ENCODE measurements at places on chromosomes 6 and 20.

DNA sequence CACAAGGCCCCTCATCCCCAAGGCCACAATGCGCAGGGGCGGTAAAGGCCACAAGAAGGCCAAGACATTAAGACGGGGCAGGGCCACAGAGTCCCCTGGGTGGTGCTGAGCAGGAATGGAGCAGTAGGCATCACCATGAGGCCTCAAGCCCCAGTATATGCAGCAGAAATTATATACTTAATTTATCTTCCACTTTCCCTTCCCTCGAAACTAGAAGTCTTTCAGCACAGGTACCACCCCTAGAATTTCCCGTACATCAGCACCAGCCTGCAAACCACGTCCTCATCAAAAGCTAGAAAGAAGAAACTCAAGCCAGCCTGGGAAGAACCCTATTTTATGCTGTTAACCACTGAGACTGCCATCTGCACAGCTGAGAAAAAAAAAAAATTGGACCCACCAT is 89.4 kb downstream of the PLG start:
- DNase-seq = no peak

- DNase-seq = no peak
Observed at GRCh38 chr6:28545955-28546354, 20.3 kb downstream of the GPX5 start.

DNA sequence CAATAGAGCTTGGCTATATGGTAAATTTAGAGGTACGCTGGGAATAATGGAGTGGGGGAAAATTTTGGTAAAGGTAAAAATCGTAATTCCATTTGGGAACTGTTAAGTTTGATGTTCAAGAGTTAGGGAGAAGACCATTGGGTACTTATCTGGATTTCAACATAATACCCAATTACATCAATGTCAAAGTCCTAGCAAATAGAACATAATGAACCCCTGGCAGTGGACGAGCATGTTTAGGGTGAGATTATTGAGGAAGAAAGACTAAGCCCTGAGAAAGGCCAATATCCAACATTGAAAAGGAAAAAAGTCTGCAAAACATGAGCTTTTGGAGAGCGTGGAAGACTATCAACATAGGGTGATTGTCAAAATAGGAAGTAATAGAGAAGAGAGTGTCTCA is 106.6 kb downstream of the TSHZ2 start:
- DNase-seq = no peak

- DNase-seq = no peak
Observed at GRCh38 chr6:133376743-133377142, 135.6 kb downstream of the EYA4 start.

GRCh38 chr6:158558415-158559306 is 1.2 kb upstream of the TMEM181 start:
- DNase-seq = no peak

GRCh38 chr6:45921691-45922281 is 93.9 kb downstream of the CLIC5 start:
- no peak for DNase-seq

DNA sequence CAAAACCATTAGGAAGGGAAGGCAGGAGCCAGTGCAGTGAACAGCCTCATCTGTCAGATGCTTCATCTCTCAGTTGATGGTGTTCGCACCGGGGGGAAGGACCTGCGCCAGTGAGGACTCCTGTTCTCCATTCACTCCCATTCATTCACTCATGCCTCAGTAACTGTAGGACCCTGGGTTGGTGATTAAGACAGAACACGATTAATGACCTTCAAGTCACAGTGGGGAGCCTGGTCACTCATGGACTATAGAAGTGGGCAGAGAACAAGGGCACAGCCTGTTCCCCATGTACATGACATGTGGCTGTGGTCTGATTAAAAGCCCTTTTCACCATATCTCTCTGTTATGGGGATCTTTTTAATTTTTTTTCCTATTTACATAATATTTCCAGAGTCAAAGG is 113.3 kb downstream of the RPS12 start:
- DNase-seq = no peak

DNA sequence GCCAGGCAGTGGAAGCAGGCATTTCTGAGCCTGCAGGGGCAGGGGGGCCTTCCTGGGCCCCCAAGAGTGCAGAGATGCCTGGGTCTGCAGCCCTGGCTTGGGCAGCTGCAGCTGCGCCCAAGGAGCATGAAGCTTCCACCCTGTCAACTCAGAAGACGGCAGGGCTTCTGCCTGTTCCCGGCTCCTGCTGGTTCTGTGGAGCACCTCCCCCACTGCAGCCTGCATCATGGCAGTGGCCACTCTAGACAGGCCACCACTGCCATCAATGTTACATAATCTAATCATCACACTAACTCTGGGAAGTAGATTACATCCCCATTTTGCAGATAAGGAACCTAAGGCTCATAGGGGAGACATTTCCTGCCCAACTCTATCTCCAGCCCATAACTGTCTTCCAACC is 21.1 kb upstream of the TOP1 start:
- DNase-seq = no peak

DNA sequence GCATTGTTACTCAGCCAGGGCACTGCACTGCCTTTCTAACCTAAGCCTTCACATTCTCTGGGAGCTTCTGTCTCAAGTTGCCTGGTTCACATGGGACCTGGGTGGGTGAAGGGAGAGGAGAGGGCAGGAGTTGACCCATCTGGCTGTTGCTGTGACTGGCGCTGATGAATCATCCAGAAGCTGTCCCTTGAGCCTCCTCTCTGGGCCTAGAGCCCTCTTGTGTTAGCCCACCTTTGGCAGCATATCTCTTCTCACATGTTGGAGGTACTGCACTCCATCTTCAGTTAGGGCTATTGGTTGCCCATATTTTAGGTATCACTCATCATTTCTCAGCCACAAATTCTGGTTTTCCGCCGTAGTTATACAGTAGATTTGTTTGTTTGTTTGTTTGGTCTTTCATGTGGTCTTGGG is 19.8 kb downstream of the XRN2 start:
- DNase-seq = no peak

- no peak for DNase-seq
Observed at GRCh38 chr20:10522328-10522727, 87.2 kb downstream of the SLX4IP start.

DNA sequence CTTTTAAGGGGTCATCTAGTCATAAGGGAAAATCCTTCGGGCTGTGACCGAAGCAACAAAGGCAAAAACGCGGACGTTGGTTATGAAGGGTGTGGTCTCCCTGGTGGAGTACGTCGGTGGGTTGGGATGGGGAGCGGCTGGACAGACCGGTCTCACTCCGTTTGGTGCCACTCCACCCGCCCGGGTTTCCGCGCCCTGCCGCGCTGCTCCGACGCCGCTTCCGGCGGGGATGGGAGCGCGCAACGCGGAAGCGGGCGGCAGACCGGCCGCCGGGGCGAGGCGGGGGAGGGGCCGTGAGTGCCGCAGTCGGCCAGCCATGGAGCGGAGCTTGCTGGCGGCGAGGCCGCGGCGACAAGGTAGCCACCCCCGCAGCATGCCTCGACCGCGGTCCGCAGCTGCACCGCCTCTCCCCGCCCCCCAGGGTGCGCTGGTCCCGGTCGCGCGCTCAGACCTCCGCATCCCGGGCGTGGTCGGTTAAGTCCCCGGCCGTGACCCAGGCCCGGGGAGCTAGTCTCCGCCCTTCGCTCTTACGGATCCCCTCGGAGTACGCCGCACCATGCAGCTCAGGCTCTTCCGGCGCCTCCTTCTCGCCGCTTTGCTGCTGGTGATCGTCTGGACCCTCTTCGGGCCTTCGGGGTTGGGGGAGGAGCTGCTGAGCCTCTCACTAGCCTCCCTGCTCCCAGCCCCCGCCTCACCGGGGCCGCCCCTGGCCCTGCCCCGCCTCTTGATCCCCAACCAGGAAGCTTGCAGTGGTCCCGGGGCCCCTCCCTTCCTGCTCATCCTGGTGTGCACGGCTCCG is at the start of gene B3GALT4:
TSS of gene B3GALT4 (plus strand) at position 260 of the 799 bp plus-strand sequence. CDS start at position 557, 297 bp downstream.
- DNase-seq = peak; percentile 39
